Stimulated activated CD8-positive, alpha-beta memory T cell treated with anti-CD3 and anti-CD28 coated beads, Interleukin-15, amount 100 ng/mL, for 1 hour (primary cell): ENCODE measurements at places on chromosomes 2 and 18.

DNA sequence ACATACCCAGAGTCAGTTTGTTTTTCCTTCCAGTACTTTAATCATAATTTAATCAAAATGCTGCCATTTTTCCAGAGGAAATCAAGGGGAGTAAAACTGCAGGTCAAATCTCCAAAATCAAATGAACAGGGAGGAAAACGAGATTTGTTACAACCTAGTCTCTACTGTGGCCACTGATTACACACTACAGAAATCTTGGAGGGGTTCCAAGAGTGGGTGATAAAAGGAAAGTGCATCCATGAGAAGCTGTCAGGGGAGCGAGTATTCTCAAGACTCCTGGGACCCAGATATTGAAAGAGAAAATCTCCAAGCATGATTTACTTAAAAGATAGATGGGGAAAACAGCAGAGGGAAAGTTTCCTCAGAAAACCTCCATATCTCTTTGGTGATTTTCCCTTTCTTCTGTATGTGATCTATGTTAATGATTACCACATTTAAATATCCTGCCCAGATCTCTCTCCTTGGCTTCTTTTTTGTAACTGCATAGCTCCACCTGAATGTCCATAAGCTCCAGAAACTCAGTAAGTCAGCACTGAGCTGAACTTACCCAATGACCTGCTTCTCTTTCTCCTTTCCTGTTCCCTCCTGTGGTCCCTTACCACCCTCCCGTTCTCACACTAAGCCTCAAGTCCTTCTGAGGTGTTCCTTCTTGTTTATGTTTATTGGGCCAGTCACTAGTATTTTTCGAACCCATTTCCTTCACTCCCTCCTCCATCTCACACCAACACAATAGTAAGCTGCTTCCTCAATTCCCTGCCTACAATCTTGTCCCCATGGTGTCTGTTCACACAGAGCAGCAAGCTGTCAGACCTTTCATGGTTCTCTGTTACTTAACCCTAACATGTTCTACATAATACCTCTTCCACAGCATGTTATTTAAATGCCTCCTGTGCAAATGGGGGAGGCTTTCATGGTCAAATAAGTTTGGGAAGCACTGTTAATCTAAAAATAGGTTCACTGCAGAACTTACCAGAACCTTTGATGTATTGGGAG is 73.9 kb upstream of the TWSG1 start:
- DNase-seq = no peak

DNA sequence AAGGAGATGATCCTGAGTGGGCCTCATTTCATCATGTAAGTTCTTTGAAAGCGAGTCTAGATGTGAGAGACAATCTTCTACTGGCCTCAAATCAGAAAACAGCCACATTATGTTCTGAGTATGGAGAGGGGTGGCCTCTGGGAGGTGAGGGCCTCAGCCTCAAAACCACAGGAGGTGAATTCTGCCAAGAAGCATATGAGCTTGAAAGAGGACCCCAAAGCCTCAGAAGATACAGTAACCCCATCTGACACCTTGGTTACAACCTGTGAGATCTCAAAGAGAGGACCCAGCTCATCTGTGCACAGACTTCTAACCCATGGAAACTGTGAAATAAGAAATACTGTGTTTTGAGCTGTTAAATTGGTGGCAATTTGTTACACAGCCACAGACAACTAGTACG is 200.1 kb downstream of the ARHGAP15 start:
- DNase-seq = no peak

GRCh38 chr2:15747603-15748471 is 156.2 kb downstream of the DDX1 start:
- no peak for DNase-seq

GRCh38 chr2:128320906-128321771 is 2.5 kb upstream of the HS6ST1 start:
- DNase-seq = no peak

DNA sequence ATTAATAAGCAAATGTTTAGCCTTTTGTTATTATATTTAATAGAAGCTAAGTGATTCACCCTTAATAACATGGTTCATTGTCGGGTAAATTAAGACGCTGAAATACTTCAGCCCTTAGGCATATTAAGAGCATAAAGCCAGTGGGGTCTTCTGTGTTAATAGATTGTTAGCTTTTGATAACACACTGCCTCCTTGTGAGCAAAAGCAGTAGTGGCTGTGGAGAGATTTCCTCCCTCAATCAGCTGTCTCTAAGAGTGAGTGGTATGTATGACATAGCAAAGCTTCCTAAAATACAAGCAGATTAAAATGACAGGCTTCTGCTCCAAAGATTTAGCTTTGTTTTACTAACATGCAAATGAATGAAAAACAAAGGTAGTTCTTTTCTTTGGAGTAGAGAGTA is 143.7 kb upstream of the SYT4 start:
- no peak for DNase-seq

GRCh38 chr2:240819126-240819857 is 727 bp downstream of the KIF1A start:
- DNase-seq = no peak

DNA sequence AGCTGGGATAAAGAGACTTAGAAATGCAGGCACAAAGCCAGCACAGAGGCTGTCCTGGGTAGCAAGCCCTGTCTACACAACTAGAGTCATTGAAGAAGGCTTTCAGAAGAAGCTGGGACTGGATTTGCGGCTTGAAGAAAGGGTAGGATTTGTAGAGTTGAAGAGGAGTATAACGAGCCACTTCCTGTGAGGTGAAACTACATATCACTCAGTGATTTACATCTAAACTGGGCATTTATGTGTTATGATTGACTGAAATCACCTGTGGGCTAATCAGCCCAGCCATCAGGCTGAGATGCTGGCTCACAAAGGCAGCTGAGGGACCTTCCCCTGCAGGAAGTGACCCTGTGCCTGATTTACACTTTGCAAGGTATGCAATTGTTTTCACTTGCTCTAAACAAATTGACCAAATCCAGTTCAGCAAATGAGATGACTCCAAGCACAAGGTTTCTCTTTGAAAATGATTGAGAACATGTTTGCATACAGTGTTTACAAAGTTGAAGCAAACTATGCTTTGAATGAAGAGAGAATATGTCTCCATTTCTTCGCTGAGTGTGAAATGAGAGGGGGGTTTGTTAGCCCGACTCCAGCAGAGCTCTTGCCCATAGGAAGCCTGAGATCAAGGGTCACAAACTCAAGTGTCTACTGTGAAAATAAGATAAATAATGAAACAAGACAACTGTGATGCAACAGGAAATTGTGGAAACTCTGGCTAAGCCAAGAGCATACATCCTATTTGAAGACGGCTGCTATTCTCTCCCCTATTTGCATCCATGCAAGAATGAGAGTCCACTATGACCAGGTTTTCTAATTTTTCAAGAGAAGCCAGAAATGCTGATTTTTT is 69.3 kb upstream of the HK2 start:
- no peak for DNase-seq

DNA sequence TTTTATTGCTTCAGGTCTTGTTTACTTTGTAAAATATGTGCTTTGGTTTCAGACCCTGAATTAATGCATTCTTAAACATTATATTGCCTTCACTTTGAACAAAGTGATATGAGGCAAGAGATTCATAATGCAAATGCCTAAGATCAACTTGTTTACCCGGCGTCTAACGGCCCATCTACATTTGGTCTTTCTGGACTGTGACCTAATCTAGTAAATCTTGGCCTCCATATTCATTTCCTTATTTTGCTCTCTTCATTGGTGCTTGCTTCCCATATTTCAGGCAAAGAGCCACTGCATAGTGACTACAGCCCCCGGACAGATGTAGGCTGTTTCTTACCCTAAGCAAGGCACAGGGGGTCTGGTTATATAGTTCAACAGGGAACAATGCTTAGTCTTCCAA is 53.0 kb upstream of the SLC39A10 start:
- no peak for DNase-seq

- DNase-seq = no peak
These were observed 266.5 kb downstream of the PTGR3 start for GRCh38 chr18:74942319-74942910.

GRCh38 chr18:68665628-68666027 is 49.3 kb downstream of the TMX3 start:
- DNase-seq = no peak

DNA sequence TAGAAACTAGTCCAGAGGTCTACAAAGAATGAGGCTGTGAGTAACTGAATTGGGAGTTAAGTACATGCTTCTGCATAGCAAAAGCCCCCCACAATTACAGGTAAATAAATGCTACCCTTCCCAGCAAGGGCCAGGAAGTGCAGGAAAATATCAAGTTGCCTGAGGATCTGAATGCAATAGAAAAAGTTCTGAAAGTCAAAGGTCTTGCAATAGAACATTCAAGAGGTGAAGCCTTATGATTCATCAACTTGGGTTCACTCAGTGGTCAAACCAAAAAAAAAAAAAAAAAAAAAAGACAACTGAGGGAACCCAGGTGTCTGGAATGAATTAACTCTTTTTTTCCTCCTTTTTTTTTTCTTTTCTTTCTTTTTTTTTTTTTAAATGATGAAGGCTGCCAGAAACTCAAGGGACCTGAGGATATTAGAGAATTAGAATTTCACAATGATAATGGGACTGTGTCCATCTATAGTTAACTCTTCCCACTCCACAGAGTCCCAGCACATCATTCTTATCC is 42.9 kb upstream of the RFX8 start:
- no peak for DNase-seq

- no peak for DNase-seq
These were observed 35.0 kb downstream of the SLC14A2 start for GRCh38 chr18:45650321-45650720.

DNA sequence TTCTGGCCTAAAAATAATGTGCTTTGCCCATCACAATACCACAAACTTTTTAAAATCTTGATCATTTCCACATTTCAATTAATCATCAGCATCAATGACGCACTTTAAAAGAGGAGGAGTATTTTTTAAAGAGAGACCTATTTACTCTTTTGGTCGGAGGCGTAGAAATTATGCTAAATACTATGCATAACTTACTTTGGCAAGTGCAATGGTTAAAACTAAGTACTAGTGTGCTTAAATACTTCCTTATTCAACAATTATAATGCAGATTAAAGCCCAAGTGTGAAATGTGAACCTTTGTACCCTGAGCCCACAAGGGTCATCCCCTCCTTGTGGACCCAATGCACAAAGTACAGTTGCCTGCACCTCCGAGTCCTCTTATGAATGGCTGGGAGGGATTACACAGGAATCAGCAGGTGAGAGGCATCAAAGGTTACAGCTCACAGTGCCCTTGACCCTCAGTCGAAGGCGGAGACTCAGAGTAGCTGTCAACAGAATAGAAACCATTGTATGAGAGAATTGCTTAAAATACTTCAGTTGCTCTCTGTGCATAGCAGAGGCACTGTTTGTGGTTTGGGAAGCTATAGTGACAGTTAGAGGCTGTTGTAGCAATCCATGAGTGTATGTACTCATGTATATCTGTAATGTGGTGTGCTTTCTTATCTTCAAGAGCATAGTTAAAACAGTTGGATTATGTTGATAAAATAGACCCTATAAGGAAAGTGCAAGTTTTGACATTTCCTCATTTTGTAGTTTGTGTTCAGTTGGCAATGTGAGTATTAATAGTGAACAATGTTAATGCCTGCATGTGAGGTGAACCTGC is 151.7 kb upstream of the ITGA4 start:
- no peak for DNase-seq

- DNase-seq = no peak
These were observed 19.5 kb downstream of the FBXO15 start for GRCh38 chr18:74128159-74128558.

DNA sequence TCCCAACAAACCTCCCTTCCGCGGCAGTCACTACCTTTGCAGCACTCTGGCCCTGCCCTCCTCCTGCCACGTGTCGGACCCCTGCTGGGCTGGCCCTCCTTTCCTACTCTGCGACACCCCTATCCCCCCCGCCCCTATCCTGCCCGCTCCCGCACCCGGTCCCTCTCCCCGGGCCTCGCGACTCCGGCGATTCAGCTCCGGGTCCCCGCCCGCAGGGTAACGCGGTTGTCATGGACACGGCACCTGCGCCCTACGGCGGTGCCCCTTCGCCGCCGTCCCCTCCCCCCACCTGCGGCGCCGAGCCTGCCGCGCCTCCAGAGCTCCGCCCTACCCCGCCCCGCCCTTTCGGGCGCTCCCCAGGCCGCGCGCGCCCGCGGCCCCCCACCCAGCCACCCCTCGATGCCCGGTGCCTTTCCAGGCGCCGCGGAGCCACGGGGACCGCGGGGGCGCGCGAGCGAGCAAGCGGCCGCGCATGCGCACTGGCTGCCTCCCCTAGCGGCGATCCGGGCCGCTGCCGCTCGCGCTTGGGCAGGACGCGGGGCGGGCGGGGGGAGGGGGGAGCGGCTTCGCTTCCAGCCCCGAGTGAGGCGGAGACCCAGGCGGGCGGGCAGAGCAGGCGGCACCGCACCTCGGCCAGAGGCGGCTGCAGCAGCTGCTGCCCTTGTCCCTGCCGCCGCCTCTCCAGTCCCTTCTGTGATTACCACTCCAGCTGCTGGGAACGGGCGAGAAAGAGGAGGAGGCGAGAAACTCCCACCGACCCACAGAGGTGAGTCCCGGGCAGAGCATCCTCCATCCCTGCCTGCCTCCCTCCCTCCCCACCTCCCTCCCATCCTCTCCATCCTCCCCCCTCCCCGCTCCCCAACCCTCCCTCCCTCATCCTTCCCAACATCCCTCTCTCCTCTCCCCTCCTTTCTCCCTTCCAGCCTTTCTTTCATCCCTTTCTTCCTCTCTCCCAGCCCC is at the start of gene CTNNA2:
Gene CTNNA2, plus strand, starts transcription at position 610 of the 960 bp plus-strand sequence.
- DNase-seq = no peak

DNA sequence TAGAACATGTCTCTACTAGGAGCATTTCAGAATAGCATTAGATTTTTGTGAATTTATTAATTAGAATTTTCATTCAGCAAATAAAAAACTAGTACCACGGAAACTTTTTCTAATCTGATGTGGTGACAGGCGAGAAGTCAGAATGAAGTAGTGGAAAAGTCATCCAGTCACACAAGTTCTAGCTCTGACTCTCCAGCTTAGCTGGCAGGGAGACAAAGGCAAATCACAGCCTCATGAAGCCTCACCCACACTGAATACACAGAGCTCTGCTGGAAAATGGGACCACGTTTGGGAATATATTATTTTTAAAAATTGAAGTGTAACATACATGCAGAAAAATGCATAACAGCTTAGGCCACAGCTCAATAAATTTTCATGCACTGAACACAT is 86.1 kb downstream of the L3MBTL4 start:
- no peak for DNase-seq

DNA sequence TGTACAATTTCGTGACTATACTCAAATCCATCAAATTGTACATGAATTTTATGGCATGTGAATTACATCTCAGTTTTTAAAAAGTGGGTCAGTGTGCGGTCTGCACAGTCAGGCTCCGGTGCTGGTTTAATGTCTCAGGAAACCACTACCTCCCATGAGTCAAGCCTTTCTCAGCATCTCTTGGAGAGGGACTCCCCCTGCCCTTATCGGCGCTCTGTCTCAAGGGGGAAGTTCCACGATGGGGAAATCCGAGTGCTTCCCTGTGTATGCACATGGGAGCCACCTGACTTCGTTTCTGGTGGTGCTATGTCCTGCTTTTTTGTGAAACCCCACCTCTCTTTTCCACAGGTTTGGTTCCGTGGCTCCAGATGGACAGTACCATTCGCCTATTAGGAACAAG is 72.5 kb downstream of the ACOXL start:
- peak; percentile 12 for DNase-seq

DNA sequence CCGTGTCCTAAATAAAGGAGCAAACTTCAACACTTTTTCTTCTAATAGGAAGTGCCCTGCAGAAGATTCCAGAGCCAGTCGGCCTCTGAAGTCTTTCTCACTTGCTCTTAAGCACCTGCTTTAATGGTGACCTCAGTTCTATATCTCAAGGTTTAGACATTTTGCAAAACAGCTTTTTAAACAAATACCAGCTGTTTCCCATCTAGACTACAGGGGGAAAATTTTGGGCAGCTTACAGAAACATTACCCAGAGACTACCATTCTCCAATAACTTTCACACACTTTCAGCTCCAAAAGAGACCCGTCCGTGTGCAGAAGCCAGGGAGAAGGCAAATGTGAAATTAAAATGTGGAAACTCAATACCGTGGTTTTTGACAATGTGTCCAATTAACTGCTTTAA is 285.3 kb upstream of the CCDC68 start:
- DNase-seq = no peak
